ENCODE measurements at places on chromosomes 5 and 9.

DNA sequence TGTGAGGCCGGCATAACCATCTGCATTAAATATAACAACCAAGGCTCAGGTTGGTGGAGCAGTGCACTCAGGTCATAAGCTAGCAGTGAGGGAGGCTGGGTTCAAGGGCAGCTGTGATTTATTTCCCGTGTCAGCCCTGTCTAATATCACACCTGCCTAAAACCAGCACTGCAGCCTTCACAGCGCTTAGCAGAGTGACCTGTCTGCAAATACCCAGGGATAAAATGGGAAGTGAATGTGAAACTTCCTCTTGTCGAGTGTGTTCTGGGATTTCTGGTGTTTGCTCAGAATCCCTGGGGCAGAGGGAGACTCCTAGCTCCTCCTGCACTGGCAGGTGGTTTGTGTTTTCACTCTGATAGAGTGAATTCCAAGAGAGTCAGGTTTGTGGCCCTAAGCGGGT lies 57.5 kb downstream of the ZNF510 start:
- no peak for DNase-seq

DNA sequence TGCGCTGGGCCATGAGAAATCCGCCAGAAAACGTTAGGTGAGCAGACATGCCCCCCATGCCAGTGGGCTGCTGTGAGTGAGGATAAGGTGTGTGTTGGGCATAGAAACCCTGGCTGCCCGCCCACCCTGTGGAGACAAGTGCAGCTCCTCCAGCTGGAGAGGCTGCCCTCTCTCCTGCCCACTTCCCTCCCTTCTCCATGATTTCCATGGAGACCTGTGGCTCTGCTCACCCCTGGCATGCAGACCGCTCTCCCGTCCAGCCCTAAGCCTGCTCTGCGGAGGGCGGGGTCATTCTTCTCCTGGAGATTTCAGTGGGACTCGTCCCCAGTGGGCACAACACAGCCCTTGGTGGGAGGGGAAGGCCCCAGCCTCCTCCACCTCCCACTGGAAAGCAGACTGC lies 133.0 kb upstream of the FAM120A start:
- DNase-seq = no peak

DNA sequence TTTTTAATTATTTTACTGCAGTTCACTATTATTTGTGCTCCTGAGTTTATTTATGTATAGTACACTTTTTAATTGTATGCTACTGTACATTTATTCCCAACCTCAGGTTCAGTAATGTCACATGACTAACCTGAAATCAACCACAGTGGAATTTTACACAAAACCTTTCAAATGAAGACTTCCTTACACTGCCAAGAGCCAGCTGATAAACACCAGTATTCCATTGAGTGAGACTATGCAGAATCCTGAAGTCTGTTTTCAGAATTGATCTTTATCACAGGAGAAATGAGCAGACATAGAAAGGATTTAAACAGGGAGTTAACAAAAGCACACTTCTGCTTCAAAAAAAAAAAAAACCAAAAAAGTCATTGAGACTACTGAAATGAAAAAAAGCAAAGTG lies 219.5 kb downstream of the PRR16 start:
- no peak for DNase-seq

- no peak for DNase-seq
Observed at GRCh38 chr5:146565764-146566367, 49.9 kb upstream of the GPR151 start.

DNA sequence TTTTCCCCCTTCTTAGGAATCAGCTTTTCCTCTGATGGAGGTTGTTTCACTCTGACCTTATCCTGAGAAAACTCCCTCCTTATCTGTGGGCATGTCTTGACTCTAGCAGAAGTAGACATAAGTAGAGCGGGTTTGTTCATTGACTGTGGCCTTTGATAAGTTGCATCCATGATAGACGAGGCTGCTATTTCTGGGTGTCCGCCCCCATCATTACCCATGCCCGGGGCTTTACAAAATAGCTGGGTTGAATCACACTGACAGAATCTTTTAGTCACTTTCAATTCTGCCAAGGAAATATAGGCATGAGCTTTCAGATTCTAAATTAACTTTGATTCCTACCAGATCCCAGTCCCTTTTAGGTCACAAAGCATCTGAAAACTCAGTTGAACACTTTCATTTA lies 223.8 kb downstream of the SEC61B start:
- DNase-seq = no peak

DNA sequence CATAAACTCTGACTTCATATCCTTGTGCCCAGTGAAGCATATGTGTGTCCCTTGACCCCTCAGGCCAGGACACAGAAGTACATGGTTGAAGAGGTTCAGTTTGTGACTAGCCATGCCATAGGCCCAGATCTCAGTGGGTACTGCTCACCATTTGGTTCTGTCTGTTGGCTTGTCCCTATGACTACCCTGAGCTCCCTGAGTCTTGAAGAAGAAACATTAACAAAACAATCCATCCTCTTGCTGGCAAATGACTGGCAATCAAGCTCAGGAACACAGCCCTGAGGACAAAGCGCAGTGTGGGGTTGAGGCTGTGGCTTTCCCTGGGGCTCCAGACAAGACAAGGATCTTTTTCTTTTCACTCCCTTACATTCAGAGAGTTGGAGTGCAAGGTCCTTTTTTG lies 46.3 kb downstream of the TNFAIP8 start:
- no peak for DNase-seq

- DNase-seq = no peak
Observed at GRCh38 chr9:128540634-128541360, 11.6 kb upstream of the SPTAN1 start.

DNA sequence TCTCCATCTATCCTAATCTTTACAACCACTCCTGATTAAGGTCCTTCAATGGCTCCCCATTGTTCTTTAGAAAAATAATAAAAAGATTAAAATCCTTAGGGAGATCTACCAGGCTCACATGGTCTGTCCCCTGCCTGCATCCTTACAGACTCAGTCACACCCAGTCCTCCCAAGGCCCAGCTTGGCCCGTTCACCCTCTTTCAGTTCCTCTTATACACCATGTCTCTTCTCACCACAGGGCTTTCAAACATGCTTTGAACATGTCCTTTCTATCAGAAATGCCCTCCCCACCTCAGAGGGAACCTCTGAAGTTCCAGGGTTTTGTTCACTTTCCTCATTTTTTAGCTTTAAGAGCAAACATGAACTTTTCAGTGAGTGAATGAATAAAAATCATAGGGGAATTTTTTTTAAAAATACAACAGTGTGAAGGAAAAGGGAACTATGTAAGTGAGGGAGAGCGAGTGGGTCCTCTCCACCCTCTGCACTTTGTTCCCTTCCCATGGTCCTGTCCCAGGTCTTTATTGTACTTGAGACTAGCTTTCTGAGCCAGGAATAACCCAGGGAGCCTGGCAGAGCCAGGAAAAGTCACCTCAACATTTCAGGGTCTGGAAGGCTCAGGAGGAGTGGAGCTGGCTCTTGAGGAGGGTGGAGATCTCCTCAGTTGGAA lies 55.3 kb downstream of the TRPC7 start:
- no peak for DNase-seq

DNA sequence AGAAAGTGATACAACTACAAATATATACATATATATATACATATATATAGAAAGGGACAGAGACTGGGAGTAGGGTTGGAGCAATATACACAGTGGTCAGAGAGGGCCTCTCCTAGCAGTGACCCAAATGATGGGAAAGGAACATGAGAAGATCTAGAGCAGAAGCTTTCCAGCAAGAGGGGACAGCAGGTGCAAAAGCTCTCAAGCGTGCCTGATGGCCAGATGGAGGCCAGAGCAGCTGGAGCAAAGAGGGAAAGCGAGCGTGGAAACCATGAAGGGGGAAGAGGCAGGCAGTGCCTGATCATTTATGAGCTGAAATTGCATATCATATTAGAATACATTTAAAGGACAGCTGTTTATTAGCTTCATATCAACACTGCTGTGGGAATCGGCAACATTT lies 7.6 kb upstream of the GRPEL2 start:
- no peak for DNase-seq

GRCh38 chr9:15512204-15512603 lies 1.4 kb upstream of the PSIP1 start:
- no peak for DNase-seq

Measured in uterus (tissue), 4 donors.